Neural crest cell (in vitro differentiated cells): ENCODE measurements at places on chromosomes 16 and 17. TPM values are rescaled to one million over a fixed set of nuclear protein-coding genes. Genes with fewer than 3 reads are reported as not detected.

Gene DNAAF8
- 0.68 and 0.96 TPM in 2 replicates for total RNA-seq

Gene ALDH3A1
- 0.64 TPM in 1 of 2 replicates, not detected in the other for total RNA-seq

Gene ZG16B
- not detected in 2 replicates for total RNA-seq

Gene ZNF624
- 12.1 and 12.6 TPM in 2 replicates for total RNA-seq

Gene KRT32
- total RNA-seq: not detected in 2 replicates

Gene G6PC1
- not detected in 2 replicates for total RNA-seq

Gene LITAFD
- not detected in 2 replicates for total RNA-seq

Gene GNG13
- not detected in 2 replicates for total RNA-seq

Gene OTOA
- total RNA-seq: 0.21 and 0.34 TPM in 2 replicates

Gene OTOP2
- total RNA-seq: not detected in 2 replicates

Gene TMC8
- 0.71 and 0.79 TPM in 2 replicates for total RNA-seq

Gene INCA1
- 0.43 and 0.86 TPM in 2 replicates for total RNA-seq

Gene ABCA9
- total RNA-seq: 1.3 and 2.3 TPM in 2 replicates

Gene APPBP2
- total RNA-seq: 55.3 and 59.2 TPM in 2 replicates

Gene RASL10B
- 31.7 and 33.8 TPM in 2 replicates for total RNA-seq

Gene PSKH1
- total RNA-seq: 39.0 and 41.5 TPM in 2 replicates

Gene CTCF
- 78.8 and 79.8 TPM in 2 replicates for total RNA-seq

Gene MT1F
- total RNA-seq: 1.5 and 2.4 TPM in 2 replicates

Gene PAQR4
- total RNA-seq: 53.3 and 53.4 TPM in 2 replicates

Gene SLC47A1
- total RNA-seq: 4.1 and 4.3 TPM in 2 replicates

Gene RPS6KB1
- 36.8 and 41.5 TPM in 2 replicates for total RNA-seq

Gene CLEC18A
- 3.1 and 3.8 TPM in 2 replicates for total RNA-seq

Gene PPP1R1B
- not detected in 2 replicates for total RNA-seq

Gene CPNE7
- total RNA-seq: 2.7 and 3.1 TPM in 2 replicates

Gene CACNG4
- 38.4 and 38.9 TPM in 2 replicates for total RNA-seq

Gene TMEM235
- total RNA-seq: not detected in 2 replicates

Gene TMEM208
- total RNA-seq: 35.7 and 36.1 TPM in 2 replicates
